ENCODE measurements at places on chromosomes 13 and 19. TPM values are rescaled to one million over a fixed set of nuclear protein-coding genes. Genes with fewer than 3 reads are reported as not detected.

DNA sequence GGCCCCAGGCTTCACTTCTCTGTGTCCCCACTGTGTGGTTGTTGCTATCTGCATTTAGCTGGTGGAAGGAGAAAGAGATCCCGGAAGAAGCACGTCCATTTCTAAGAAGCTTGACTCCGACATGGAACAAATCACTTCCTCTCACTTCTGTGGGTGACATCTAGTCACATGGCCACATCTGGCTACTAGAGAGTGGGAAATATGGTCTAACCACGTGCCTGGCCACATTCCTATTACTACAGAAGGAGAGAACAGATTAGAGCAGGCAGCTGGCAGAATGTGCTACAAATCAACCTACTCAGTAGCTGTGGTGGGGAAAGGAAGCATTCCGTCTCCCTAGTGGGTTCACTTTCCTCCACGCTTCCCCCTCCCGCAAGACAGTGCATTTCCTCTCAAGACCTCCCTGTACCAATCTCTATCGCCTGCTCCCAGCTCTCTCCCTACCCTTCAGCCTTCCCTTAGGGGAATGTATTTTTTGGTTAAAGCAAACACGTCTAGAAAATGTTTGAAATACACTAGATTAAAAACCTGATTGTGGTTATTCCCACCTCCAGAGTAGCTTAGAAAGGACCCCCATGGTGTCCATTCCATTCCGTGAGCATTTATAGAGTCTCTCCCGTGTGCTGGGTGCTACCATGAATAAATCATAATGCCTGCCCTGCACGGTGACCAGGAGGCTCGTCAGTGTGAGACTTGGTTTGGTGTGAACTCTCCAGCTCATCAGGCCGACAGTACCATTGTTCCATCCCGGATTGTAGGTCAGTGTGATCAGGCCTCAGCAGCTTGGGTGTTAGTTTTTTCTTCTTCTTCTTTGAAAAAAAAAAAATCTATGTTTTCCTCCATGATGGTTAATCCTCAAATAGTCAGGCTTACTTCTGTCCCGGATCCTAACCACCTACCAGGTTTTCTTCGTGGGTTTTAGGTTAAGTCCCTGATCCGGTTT lies 8.0 kb upstream of the AMER2 start:
- DNase-seq: no peak

The ETHE1 gene
- 20.5 TPM for polyA plus RNA-seq

DNA sequence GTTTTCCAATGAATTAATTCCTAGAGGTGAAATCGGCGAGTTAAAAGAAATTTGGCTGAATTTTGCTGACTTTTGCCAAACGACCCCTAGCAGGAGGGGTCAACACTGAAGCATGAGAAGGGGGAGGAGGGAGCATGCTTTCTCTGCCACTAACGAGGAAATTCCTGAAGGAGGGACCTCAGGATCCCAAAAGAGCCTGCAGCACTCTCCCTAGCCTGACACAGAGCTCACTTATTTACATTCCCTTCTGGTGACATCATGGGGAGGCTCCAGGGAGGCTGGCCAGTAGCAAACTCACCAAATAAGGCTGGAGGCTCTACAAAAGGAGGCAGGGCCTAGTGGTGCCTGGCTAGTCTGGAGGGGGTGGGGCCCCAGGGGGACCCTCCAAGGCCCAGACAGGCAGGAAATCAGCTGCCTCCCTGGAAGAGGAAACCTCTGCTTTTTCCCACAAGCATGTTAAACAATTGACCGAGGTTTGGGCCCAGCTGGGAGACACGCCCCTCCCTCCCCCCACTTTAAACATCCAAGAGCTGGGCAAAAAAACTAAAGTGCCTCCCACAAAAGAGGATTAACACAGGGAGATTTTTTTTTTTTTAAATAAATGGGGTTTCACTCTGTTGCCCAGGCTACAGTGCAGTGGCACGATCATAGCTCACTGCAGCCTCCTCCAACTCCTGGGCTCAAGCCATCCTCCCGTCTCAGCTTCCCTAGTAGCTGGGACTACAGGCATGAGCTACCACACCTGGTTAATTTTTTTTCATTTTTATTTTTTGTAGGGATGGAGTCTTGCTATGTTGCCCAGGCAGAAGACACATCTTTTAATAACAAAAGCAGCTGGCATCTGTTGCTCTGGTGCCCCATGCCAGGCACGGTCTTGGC lies 2.1 kb downstream of the DAPK3 start:
- DNase-seq: peak; percentile 94

The RNF225 gene
- not detected for polyA plus RNA-seq

Measured in right lung (tissue), 10 donors.